ENCODE measurements at places on chromosomes 13 and 19.

DNA sequence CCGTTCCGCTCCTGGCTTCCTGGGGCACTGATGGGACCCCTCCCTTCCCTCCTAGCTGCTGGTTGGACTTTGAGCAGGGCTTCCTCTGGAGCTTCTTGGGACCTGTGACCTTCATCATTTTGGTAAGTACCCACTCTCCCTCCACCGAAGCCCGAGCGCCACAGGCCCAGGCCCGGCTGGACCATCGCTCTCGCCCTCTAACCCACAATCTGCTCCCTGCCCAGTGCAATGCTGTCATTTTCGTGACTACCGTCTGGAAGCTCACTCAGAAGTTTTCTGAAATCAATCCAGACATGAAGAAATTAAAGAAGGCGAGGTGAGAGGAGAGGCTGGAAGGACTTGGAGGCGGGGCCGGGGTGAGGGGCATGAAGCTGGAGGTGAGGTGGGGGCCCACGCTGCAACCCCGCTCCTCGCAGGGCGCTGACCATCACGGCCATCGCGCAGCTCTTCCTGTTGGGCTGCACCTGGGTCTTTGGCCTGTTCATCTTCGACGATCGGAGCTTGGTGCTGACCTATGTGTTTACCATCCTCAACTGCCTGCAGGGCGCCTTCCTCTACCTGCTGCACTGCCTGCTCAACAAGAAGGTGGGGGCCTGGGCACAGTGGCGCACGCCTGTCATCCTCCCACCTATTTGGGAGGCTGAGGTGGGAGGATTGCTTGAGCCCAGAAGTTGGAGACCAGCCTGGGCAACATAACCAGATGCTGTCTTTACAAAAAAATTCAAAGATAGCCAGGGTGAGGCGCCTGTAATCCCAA, 12.3 kb downstream of the DDX39A start:
- DNase-seq: no peak

DNA sequence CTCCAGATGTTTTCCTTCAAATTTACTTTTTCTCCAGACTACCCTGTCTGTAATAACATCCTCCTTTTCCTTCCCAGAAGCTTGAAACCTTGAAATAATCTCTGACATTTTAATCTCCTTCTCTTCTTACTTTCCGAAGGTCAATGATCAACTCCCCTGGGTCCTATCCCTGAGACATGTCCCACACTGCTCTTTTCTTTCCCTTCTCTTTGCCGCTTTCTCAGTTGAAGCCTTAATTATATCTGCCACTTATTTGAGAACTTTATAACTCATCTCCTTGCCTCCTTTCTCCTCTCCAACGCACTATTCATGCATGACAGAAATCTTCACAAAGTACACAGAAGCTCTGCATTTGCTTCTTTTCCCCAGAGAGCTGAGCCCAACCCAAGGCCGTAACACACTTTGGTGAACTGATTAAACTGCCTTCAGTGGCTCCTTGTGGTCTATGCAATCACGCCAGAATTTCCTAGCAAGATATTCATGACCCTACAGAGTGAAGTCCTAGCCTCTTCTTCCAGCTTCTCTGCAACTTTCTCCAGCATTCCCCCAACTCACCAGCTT, 9.2 kb upstream of the WASF3 start:
- no peak for DNase-seq

DNA sequence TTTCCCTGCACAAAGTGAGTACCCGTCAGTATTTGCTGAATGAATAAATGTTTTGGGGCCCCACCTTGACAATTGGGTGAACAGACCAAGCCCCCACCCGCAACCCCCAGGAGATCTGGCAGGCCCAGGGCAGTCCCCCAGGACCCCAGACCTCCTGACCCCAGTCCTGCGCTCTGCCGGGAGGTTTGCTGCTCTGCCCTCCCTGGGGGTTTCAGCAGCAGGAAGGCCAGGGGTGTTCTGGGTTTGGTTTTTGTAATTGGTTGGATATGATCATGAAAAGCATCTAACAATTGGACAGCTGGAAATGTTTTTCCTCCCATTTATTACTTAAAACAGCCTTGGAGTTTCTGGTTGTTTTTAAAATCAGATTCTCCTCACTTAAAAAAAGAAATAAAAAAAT, 193.8 kb downstream of the URI1 start:
- no peak for DNase-seq

- peak; percentile 68 for DNase-seq
These were observed 114.3 kb upstream of the SERP2 start for GRCh38 chr13:44259045-44260027.

DNA sequence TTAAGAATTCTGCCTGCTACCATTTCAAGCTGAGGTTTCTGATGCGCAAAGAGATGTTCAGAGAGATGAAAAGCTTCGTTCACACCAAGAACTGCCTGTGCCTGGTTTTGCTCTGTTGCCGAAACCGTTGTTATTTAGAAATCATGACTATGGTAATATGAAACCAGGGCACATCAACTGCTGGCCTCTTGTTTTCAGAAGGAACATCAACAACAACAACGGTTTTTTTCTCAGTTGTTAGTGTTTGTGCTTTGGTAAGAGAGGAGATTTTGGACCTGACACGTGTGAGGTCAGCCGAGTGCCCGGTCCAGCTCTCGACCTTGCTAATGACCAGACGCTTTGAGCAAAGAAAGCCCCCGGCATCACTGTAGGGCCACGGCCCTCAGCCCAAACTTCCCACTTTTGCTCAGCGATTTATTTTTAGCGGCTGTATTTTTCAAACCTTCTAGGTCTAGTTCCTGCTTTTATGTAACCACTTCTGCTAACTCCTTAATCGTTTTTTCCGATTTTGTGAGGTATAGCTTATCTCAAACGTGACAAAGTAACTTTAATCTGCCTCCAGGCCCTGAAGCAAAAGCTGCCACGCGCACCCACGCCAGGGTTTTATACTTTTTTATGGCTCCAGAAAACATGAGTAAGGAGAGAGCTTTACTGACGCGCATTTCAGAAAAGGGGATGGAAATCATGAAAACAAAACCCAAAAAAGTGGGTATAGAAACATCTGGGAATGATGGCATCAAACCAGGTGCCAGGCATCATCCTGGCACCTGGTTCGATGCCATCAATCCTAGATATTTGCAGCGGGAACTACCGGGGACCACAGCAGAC, 42.0 kb downstream of the KLF2 start:
- DNase-seq: no peak

Data from body of pancreas (tissue), 4 donors.